ENCODE measurements at places on chromosomes 16 and 17.
A peak's percentile ranks its signal among the peaks of the same experiment; 100 is the strongest.

DNA sequence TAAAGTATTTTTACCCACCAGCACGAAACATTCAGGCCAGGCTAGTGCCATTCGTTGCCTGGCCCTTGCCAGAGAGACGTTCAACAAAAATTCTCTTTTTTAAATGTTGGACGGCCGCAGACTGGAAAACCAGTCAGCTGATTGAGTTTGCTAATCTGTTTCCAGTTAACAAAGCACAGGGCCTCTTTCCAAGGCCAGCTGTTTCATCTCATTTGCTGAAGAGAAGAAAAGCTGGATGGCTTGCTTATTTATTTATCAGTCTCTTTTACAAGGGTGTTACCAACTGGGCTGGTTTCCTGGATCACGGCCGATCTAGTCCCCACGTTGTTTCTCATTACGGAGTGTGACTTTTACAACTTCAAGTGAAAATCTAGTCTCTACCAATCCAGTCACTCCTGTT lies 418.7 kb upstream of the DYNLRB2 start:
- DNase-seq, result no peak

GRCh38 chr17:71764505-71764904 lies 356.3 kb upstream of the SOX9 start:
- no peak for DNase-seq

GRCh38 chr17:48595278-48595999 lies 1.9 kb upstream of the HOXB5 start:
- DNase-seq, result no peak

GRCh38 chr17:13601776-13602551 lies at the start of gene HS3ST3A1:
TSS of gene HS3ST3A1 (minus strand) at chr17:13601929. CDS start at chr17:13601129, 800 bp downstream.
- peak; percentile 38 for DNase-seq

GRCh38 chr16:47920709-47921108 lies 235.1 kb downstream of the ABCC12 start:
- no peak for DNase-seq

DNA sequence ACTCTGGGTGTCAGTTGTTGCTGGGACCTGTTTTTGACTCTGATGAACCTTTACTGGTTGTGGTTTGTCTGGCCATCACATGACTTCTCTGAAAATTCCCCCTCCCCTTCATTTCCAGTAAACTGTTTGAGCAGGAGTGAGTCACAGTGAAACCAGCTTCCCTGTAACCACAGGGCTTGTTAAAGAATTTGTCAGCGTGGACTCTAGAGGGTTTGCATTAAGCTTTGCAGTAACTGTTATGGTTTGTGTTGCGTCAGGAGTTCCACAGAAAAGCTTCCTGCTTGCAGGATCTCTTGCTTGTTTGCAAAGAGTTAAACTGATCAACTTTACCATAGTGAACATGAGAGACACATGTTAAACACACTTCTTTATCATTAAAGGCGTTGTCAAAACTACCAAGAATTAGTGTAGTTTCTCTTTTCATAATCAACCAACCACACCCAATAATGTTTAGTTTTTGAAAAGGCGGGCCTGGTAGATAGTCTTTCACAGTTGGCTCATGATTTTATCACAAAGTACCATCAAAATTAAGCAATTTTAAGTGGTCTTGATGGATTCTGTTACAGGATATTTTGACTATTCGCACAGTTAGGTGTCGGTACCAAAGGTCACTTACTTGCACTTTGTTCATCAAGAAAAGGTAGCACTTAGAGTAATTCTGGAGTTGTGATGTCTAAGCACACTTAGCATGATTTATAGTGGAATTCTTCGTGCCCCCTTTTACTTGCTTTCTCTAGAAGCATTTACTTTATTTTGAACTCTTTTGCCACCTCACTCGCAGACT lies 79.3 kb downstream of the VMP1 start:
- peak; percentile 47 for DNase-seq

GRCh38 chr17:16430650-16431049 lies 15.3 kb downstream of the TRPV2 start:
- DNase-seq, result no peak

GRCh38 chr16:53281280-53281679 lies 153.0 kb upstream of the RBL2 start:
- no peak for DNase-seq

DNA sequence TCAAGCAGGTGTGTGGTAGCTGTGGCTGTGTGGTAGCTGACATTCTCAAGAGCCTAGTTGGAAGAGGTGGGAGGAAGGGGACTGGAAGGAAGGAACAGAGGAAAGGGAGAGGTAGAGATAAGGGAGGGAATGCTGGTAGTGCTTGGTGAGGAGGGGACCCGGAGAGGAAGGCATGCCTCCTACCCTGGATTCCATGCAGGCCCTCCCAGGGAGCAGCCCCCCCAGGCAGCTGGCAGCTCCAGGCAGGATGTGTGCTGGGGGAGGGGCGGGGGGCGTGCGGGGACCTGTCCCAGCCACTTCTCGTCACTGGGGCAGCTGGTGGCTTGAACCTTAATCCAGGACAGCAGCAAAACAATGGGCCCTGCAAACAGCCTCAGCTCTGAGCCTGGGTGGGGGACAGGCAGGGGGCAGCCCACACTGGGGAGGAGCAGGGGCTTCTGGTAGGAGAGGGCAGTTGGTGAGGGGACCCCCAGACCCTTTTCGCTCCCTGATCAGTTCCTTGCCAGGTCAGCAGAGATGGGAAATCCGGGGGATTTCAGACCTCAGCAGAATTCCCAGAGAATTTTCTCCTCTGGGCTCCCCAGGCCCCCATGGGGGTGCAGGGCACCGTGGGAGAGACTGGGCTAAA lies 27.1 kb downstream of the ARHGAP23 start:
- no peak for DNase-seq

GRCh38 chr16:50252082-50252611 lies 14.2 kb upstream of the ADCY7 start:
- DNase-seq, result no peak

DNA sequence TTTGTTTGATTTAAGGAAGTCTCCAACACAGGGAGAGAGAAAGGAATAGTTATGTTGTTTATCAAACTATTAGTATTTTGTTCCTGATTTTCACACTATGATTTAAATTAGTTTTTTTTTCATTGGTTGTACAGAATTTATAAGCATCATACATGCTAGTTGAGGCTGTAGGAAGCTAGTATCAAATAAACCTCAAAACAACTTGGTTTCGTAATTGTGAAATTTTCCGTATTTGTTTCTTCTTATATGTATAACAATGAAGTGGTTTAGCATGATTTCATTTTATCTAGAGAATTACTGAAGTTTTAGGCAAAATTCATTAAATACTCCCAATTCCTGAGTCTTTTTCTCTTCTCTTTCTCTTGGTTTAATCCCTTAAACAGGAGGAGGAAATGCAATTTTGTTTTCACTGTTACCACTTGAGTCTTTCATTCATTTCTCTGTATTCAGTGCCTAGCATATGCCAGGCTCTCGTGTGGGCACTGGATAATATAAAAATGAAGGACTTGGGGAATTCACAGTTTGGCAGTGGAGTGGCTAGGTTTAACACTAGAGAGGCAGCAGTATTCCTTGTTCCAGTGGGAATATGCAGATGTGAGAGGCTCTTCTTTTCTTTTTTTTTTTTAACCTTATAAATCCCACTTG lies 1.8 kb downstream of the CYLD start:
- DNase-seq, result no peak

DNA sequence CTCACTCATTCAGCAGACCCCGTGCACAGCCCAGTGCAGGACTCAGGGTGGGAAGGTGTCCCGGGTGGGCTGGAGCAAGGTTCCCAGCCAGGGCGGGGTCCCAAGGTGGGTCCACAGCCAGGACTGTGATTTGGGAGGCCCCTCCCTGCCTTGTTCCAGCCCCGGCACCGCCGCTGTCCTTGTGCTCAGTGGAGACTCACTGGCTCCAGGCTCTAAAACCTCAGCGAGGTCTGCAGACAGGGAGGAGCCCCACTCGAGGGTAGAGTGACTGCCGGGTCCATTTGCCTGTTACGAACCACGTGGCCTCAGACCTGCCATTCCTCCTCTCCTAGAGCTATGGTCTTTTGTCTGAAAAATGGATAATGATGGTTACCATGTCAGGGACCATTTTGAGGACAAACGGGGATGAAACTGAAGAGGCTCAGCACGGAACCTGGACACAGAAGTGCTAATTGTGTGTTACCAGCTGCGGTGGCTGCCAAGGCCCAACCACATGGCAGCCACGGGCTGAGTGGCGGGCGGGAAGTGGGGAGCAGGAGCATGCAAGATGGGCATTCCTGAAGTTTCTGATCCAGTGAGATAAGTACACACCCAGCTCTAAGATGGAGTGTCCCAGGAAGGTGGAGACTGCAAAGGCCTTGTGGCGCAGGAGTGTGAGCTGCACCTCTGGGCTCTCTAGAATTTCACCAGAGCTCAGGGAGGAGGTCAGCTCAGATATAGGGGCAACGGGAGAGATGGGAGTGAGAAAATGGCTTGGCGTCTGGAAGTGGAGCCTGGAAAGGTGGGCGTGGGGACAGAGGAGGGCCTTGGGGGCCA lies 317.6 kb downstream of the SEC14L1 start:
- DNase-seq, result no peak

GRCh38 chr17:82767041-82767754 lies 15.3 kb downstream of the TBCD start:
- no peak for DNase-seq

- no peak for DNase-seq
Measured at GRCh38 chr17:73588891-73589290, 55.4 kb downstream of the SDK2 start.

GRCh38 chr16:76309639-76310335 lies 32.6 kb downstream of the CNTNAP4 start:
- no peak for DNase-seq

- DNase-seq, result no peak
Measured at GRCh38 chr17:79914813-79915740, 75.8 kb upstream of the CBX4 start.

DNA sequence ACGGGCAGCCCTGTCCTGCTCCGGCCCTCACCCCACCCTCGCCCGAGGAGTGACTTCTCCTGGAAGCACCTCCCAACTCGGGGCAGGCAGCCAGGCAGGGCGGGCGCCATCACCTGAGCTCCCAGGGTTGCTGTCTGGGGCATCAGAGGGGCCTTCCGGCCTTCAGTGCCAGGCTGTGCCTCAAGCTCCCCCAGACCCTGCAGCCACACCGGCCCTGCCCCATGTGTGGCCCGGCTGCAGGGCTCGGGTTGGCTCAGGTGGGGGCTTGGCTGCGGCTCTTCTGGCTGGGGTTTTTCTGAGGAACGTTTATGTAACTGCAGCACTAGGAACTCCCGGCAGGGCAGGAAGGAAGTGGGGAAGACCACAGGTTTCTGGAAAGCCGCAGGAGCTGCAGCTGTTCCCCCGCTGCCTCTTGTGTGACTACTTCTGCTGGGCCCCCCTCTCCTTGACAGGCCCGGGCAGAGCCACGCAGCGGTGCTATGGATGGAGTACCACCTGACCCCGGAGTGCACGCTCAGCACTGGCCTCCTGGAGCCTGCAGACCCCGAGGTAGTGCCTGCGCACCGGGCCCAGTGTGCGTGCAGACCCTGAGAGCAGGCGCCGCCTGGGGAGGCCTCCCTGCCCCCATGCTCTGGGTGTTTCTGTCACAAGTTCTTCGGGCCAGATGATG lies 45.6 kb downstream of the PRMT7 start:
- DNase-seq, result no peak

DNA sequence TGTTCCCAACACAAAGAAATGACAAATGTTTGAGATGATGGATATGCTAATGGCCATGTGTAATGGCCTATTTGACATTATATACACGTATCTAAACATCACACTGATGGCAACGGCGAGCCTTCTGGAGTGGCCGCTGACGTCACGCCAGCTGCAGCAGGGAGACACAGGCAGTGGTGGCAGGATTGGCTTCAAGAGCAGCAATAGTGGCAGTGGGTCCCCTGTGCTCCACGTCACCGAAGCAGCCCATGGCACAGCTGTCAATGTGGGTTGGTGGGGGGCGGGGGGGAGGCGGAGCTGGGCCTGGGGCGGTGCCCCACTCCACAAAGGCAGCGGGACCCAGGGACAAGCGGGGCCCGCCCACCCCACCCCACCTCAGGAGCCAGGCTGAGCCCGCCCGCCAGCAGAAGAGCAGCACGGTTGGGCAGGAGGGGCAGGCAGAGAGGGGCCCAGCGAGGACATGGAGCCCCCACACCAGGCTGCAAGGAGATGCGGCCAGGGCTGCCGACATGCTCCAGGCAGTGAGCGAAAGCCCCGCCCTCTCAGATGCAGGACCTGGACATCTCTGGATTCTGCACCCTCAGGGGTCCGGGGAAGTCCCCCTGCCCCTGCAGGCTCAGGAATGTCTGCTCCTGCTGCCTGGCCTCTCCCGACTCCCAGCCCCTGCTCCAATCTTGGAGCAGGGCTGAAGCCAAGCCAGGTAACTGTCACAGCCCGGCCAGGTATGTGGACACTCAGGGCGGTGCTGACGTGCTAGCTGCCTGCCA lies 64.6 kb downstream of the USP32 start:
- no peak for DNase-seq

- no peak for DNase-seq
Measured at GRCh38 chr16:72203401-72203800, 31.4 kb upstream of the PMFBP1 start.

GRCh38 chr17:7700510-7700909 lies 4.5 kb upstream of the EFNB3 start:
- no peak for DNase-seq

DNA sequence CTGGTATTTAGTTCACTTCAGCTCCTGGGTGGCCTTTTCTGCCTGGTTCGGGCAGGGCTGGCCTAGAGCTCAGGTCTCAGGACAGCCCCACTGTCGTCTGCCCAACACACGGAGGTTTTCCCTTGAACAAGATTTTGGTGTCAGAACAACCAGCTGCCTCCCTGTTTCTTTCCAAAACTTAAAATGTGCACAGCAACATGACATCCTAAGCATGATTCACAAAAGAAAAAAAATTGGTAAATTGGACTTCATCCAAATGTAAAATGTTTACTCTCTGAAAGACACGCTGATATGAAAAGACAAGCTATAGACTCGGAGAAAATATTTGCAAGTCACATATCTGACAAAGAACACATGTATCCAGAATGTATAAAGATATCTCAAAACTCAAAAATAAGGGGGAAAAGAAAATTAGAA lies 197.8 kb upstream of the CHMP6 start:
- no peak for DNase-seq

- DNase-seq, result no peak
Measured at GRCh38 chr17:57092171-57092570, 7.1 kb downstream of the AKAP1 start.

- no peak for DNase-seq
Measured at GRCh38 chr16:63703612-63704011, 1418.3 kb downstream of the CDH11 start.

Data from GOT3 (cell line).